ENCODE measurements at places on chromosomes 3 and 15. TPM values are rescaled to one million over a fixed set of nuclear protein-coding genes. Genes with fewer than 3 reads are reported as not detected.

WDR93 gene
- 2.1 TPM for polyA plus RNA-seq

TTLL3 gene
- polyA plus RNA-seq = 83.3 TPM

IGF1R gene
- polyA plus RNA-seq = 23.6 TPM

TMC3 gene
- 0.13 TPM for polyA plus RNA-seq

ANKRD63 gene
- not detected for polyA plus RNA-seq

GOLGA6L10 gene
- polyA plus RNA-seq = 7.5 TPM

ISLR gene
- 57.8 TPM for polyA plus RNA-seq

HTR3E gene
- polyA plus RNA-seq = not detected

LYSMD2 gene
- polyA plus RNA-seq = 5.7 TPM

LEKR1 gene
- polyA plus RNA-seq = 1.8 TPM

DNA sequence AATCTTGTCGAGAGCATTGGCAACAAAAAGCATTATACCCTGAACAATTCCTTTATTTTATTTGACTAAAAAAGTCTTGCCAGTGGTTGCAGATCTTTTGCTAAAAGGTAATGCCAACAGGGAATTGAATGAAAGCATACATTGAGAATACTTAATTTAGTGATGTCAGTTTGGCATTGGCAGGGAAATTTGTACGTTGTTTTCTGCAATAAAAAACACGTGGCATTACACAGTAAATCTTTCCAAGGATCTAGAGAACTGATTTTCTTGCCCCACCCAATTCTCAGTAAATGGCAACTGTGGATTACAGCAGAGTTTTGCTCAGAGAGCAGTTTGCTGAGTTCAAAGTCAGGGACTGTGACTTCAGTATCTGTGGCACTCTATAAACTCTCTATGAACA, 38.3 kb upstream of the IGSF10 start:
- DNase-seq = no peak

- no peak for DNase-seq
Measured at GRCh38 chr3:134328147-134328591, 46.1 kb downstream of the AMOTL2 start.

GRCh38 chr3:11853450-11853849, 6.8 kb upstream of the TAMM41 start:
- no peak for DNase-seq

GRCh38 chr15:57196865-57197264, 179.4 kb upstream of the CGNL1 start:
- no peak for DNase-seq

DNA sequence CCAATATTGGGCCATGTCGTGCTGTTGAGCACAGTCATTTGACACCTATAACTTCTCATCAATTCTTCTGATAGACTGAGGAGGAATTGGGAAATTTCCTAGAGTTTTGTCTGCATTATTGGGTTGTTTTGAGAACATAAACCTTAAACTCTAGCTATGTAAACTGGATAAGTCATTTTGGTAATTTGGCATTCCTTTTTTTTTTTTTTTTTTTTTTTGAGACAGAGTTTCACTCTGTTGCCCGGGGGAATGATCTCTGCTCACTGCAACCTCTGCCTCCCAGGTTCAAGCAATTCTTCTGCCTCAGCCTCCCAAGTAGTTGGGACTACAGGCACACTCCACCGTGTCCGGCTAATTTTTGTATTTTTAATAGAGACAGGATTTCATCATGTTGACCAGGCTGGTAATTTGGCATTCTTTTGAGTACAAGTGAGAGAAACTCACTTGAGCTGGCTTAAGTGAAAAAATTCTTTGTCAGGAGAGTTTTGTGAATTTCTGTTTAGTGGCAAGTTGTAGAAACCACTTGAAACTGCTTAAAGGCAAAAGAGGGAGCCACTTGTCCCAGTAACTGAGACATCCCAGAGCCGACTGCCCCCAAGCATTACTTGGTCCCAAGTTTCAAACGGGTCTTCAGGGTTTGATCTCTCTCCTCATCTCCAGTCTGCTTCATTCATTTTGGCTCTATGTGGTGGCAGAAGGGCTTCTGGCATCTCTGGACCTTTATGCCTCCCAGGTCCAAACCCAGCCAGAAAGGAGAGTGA, 34.9 kb downstream of the FLNB start:
- DNase-seq = no peak

DNA sequence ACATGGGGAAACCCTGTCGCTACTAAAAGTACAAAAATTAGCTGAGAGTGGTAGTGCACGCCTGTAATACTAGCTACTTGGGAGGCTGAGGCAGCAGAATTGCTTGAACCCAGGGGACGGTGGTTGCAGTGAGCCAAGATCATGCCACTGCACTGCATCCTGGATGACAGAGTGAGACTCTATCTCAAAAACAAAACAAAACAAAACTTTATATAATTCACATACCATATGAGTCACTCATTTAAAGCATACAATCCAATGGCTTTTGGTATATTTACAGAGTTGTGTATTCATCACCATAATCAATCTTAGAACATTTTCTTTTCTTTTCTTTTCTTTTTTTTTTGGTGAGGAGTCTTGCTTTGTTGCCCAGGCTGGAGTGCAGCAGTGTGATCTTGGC, 8.7 kb downstream of the PXK start:
- no peak for DNase-seq

- DNase-seq = no peak
Measured at GRCh38 chr3:108862865-108863798, 40.5 kb downstream of the TRAT1 start.

- DNase-seq = no peak
Measured at GRCh38 chr15:77002954-77003912, 8.3 kb downstream of the PSTPIP1 start.

GRCh38 chr3:15724446-15724845, 73.3 kb downstream of the ANKRD28 start:
- no peak for DNase-seq

DNA sequence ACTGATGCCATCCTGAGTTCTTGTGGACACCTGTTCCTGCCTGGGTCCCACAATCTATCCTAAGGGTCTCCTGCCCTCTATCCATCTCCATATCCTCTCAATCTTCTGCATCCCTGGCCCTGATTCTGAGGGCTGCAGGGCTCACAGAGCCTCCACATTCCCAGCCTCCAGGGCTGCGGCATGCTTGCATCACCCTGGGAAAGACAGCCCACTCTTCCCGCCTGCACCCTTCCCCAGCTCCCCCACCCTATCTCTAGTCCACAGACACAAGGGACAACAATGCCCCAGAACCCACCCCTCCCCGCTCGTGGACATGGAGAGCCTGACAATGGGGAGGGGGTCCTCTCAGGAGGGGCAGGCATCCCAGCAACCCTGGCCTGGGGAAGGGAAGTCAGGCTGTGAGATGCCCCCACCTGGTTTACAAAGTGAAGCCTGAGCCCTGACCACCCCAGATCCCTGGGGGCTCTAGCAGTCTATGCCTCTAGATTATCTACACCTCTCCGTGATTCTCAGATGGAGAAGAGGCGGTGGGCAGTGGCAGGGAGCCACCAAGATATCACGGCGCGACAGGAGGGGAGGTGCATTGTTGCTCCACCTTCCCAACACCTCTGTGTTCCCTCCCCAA, 10.3 kb downstream of the SEMA3G start:
- no peak for DNase-seq

GRCh38 chr3:143644370-143645089, 203.7 kb downstream of the SLC9A9 start:
- DNase-seq = peak; percentile 62

DNA sequence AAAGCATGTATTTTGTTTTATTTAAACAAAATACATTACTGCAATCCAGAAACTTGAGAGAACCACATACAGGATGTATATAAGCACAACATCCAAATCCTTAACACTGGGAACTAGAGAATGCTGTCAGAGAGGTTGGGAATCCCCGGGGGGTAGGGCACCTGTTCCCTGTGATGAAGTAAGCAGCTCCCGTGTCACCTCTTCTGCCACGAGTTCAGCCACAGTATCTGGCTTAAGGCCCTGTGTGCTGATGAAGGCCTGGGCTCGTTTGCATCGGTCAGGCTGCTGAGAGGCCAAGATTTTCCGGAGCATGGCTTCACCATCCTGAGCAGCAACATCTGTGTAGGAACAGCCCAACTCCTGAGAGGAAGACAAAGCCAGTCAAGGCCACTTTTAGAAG, 36.4 kb downstream of the EIF3J start:
- no peak for DNase-seq

DNA sequence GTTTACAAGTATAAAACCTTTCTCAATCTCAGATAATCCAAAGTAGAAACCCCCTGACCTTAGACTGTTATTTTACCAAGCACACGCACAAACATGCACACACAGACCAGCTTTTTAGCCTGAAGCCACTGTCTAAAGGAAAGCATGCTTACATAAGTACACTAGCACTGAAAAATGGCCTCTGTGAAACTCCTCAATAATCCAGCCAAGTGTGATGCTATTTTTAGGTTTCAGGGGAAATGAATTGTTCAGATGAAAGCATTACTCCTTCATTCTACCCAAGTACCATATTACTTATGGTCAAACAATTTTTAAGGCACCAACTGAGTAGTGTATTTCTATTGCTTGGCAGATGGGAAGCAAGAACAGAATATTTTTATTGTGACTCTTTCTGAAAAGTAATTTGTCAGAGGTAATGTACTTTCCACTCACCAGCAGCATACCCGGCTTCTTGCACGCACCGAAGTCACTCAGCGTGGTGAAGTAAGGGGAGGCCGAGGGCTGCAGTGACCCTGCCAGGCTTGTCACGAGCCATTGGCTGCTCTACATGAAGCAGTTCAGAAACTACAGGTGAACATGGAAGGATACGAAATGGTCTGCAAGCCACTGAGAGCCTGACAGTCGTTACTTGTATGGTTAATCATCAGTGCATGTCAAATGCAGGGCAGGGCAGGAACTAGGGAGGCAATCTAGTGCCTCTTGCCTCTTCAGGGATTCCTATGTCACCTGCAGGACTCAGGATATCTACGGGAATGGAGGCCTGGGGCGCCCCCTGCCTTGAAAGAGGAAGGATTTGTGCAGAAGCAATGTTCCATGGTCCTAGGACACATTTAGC, 106.7 kb downstream of the GABRB3 start:
- no peak for DNase-seq

GRCh38 chr3:60076331-60076730, 1026.5 kb upstream of the CFAP20DC start:
- no peak for DNase-seq

GRCh38 chr3:46897031-46897430, 19.5 kb downstream of the PTH1R start:
- no peak for DNase-seq

- DNase-seq = no peak
Measured at GRCh38 chr15:60525341-60526039, 46.5 kb upstream of the ICE2 start.

GRCh38 chr3:21216598-21216997, 534.4 kb downstream of the ZNF385D start:
- no peak for DNase-seq

GRCh38 chr15:42233107-42233506, 25.0 kb upstream of the VPS39 start:
- no peak for DNase-seq

GRCh38 chr3:127356381-127356780, 68.5 kb upstream of the PRR20G start:
- DNase-seq = no peak

Data from right lung (tissue), 10 donors.